ENCODE measurements at places on chromosomes 12 and 14. TPM values are rescaled to one million over a fixed set of nuclear protein-coding genes. Genes with fewer than 3 reads are reported as not detected.

- DNase-seq, result no peak
Observed at GRCh38 chr12:50040657-50041056, 15.4 kb upstream of the RACGAP1 start.

DNA sequence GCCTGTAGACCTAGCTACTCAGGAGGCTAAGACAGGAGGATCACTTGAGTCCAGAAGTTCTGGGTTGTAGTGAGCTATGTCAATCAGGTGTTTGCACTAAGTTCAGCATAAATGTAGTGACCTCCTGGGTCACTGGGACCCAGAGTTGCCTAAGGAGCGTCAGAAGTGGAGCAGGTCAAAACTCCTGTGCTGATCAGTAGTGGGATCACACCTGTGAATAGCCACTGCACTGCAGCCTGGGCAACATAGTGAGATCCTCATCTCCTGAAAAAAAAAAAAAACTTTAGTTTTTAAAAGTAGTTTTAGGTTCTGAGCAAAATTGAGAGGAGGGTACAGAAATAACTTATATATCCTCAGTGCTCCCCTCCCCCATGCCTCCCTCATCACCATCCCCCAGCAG, 42.2 kb downstream of the MRPL42 start:
- no peak for DNase-seq

DNA sequence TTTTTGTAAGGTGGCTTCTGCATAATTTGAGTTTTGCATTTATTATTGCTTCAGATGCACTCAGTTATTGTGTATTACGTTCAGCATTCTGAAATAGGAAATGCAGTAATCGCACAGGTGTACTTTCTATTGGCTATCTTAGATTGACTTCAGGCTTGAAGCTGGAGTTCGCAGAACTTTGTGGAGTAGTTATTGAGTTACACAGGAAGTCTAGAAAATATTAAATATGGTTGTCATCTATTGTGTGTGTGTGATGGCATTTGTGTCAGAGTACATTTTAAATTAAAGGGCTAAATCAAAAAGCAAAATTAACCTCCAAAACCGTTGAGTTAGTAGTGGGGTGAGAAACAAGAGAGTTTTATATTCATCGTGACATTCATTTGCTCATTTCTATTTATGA, 2.7 kb downstream of the ARID2 start:
- DNase-seq, result no peak

DNA sequence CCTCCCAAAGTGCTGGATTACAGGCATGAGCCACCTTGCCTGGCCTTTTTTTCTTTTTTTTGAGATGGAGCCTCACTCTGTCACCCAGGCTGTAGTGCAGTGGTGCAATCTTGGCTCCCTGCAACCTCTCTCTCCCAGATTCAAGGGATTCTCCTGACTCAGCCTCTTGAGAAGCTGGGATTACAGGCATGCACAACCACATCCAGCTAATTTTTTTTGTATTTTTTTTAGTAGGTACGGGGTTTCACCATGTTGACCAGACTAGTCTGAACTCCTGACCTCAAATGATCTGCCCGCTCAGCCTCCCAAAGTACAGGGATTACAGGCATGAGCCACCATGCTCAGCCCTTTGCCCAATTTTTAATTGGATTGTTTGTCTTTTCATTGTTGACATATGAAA, 58.0 kb downstream of the SINHCAF start:
- no peak for DNase-seq

GRCh38 chr14:26897196-26897595, 299.4 kb upstream of the NOVA1 start:
- no peak for DNase-seq

GRCh38 chr14:81222691-81223090, 1.9 kb upstream of the GTF2A1 start:
- no peak for DNase-seq

DNA sequence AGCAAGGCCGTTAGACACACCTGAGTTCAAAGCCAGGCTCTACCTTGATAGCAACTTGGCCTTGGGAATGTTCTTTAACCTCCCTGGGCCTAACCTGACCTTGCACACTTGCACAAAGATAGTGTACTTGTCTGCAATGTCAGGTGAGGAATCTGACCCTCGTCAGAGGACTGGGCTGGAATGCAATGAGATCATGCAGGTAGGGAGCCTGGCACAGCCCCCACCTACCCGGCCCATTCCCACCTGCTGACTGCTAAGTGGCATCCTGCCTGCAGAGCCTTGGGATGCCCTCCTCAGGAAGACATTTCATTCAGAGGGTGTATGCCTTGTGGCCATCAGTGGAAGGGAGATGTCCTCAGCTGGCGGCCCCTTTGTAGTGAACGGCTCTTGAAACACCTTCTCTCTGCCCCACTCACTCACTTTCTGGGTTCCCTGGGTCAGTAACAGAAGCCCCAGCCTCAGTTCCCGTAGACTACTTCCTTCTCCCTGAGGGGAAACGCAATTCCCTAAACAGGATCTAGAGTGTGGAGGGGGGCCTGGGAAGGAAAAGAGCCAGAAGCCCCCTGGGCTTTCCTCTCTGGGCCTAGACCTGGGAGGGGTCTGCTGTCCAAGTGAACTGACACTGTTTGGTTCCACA, 68.0 kb upstream of the DICER1 start:
- no peak for DNase-seq

The SCNN1A gene
- not detected for polyA plus RNA-seq

The FITM1 gene
- polyA plus RNA-seq, result 0.20 TPM

DNA sequence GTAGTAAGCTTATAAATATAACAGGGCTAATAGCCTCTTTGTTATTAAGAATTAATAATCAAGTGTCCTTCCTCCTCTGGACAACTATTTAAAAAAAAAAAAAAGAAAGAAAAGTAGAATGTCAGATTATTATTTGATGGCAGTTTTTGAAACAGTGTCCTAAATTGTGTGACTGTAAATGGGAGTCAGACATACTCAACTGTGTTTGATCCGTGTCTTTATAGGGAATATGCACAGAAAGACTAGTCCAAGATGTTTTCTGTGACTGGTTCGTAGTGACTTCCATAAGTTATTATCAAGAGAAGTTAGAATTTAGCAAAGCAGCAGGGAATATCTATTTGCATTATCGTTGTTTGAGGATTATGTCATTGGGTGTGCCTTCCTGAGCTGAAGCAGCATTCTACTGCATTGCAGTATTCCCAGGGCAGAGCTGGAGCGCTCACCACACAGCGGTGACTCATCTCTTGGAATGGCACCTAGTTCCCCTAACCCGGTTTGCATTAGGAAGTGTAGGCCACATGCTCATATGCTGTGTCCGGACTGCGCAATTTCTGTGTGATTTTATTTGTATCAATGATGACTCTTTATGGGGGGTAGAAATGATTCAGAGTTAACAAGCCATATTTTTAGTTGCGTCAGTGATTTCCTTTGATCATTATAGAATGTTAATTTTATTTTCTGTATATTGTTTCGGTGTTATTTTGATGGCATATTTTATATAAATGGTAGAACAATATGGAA, 7.9 kb downstream of the DYNC1H1 start:
- peak; percentile 48 for DNase-seq

DNA sequence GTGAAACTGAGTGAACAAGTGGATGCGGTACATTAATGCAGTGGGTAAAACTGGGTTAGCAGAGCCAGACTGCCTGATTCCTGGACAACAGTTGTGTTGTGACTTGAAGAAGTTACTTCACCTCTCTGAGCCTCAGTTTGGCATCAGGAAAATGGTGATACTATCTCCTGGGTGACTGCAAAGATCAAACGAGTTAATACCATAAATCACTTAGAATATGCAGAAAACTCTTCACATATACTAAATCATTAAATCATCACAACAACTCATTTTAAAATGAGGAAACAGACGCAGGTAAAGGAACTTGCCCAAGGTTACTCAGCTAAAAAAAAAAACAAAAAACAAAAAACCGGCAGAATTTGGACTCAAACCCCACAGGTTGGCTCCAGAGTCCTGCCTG, 811 bp downstream of the MTERF2 start:
- no peak for DNase-seq

GRCh38 chr12:26088998-26089397, 35.8 kb downstream of the BHLHE41 start:
- no peak for DNase-seq

The KIF5A gene
- 17.7 TPM for polyA plus RNA-seq

DNA sequence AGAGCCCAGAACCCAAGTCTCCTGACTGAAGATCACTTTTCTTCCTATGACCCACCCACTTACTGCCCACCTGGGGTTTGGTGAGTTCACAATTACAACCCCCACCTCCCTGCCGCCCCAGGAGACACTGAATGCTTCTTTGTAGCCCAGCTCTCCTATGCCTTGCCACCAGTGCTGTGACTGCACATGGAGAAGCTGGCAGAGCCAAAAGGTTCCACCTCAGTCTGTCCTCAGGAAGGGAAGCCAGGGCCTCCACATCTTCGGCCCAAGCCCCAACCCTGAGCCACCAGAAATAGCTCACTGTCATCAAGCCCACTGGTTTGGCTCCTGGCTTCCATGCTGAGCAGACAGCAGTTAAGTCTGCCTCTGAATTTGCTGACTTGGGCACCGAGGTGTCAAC, 25.6 kb downstream of the OTUB2 start:
- no peak for DNase-seq

The POTEM gene
- polyA plus RNA-seq, result not detected

- no peak for DNase-seq
Observed at GRCh38 chr12:88623777-88624548, 43.7 kb upstream of the KITLG start.

The TSPAN9 gene
- polyA plus RNA-seq, result 0.58 TPM

The LYZ gene
- polyA plus RNA-seq, result 27.2 TPM

- no peak for DNase-seq
Observed at GRCh38 chr12:107035733-107036132, 48.8 kb upstream of the MTERF2 start.

DNA sequence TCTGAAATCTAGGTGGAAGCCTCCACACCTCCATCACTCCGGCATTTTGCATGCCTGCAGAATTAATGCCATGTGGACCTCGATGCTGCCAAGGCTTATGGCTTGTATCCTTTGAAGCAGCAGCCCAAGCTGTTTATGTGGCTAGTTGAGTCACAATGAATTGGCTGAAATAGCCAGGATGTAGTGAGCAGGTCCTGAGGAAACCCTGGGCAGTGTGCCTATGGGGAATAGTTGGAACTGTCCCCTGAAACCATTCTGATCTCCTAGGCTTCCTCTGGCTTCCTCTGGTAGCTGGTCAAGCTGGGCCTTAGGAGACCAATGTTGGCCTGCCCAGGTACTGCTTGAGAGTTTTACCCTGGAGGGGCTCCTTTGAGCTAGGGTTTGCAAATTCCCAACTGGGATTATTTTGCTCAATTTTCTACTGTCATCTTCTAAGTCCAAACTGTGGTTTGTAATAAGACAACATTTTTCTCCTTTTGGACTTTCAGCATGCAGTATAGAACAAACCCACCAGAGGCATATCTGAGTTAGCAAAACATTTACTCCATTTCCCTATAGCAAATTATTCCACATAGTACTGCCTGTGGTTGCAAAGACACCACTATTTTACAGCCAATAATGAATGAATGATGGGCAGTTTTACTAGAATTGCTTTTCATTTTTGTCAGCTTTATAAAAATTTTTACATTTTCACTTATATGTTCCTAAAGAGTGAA, 85.1 kb upstream of the AMIGO2 start:
- DNase-seq, result no peak

The CLEC14A gene
- not detected for polyA plus RNA-seq

The HCAR2 gene
- not detected for polyA plus RNA-seq

The KLRC4 gene
- not detected for polyA plus RNA-seq

The LRRIQ1 gene
- not detected for polyA plus RNA-seq

DNA sequence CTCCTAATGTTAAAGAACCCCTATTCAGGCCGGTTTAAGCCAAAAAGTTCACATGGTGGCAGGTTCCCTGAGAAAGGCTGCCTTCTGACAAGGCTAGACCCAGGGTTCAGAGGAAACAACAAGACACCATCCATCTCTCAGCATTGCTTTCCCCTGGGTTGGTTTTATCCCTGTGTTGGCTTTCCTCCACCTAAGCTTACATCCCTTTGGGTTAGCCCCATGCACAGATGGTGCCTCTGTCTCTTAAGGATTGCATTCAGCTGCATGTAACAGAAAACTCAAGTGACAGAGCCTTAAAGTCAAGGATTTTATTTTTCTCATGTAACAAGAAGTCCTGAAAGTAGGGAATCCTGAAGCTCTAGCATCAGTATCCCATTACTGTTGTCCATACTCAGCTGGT, 42.8 kb upstream of the RIN3 start:
- DNase-seq, result no peak

GRCh38 chr12:108312073-108312659, 26.9 kb downstream of the CMKLR1 start:
- no peak for DNase-seq

GRCh38 chr12:63382930-63383329, 231.9 kb upstream of the AVPR1A start:
- DNase-seq, result no peak

GRCh38 chr12:100718187-100718586, 76.4 kb upstream of the ANO4 start:
- no peak for DNase-seq

GRCh38 chr12:111446631-111447570, 41.2 kb downstream of the SH2B3 start:
- no peak for DNase-seq

The KRT4 gene
- not detected for polyA plus RNA-seq
